ENCODE measurements at places on chromosomes 5 and 9. TPM values are rescaled to one million over a fixed set of nuclear protein-coding genes. Genes with fewer than 3 reads are reported as not detected.

TMEM215 gene
- total RNA-seq: not detected

FBP2 gene
- total RNA-seq: not detected

KLF9 gene
- total RNA-seq: 5.9 TPM

LCN15 gene
- not detected for total RNA-seq

TMC1 gene
- total RNA-seq: 0.06 TPM

CDK5RAP2 gene
- total RNA-seq: 36.5 TPM

PCDHGB4 gene
- total RNA-seq: 0.18 TPM

IFNB1 gene
- not detected for total RNA-seq

GRCh38 chr9:75456698-75457097 lies 368.4 kb downstream of the OSTF1 start:
- no peaks in the 10 kb centered on the region for H3K36me3 ChIP-seq
- DNase-seq: no peak
- no peaks in the 10 kb centered on the region for H3K27me3 ChIP-seq
- H3K4me1 ChIP-seq: peaks cover 14% of the 10 kb centered on the region
- no peak overlapping the region for H3K27ac ChIP-seq

DNA sequence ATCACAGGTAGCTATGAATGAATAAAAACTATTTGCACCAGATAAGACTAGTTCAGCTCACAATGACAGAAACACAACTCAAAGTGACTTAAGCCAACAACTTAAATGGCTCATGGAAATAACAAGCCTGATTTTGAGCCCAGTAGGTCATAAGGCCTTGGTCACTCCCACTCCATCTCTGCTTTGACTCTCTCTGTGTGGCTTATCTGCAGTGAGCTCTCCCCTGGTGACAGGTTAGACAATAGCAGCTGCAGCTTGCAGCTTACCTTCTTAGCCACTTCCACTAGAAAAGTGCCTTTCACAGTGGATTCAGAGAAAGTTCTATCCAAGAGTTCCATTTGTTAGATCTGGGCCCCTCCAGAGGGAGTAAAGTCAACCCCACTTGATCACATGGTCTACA lies 315.7 kb downstream of the RAB3C start:
- no peak overlapping the region for H3K27ac ChIP-seq
- no peak overlapping the region for H3K4me3 ChIP-seq
- H3K4me1 ChIP-seq: no peaks in the 10 kb centered on the region
- no peaks in the 10 kb centered on the region for H3K36me3 ChIP-seq

DNA sequence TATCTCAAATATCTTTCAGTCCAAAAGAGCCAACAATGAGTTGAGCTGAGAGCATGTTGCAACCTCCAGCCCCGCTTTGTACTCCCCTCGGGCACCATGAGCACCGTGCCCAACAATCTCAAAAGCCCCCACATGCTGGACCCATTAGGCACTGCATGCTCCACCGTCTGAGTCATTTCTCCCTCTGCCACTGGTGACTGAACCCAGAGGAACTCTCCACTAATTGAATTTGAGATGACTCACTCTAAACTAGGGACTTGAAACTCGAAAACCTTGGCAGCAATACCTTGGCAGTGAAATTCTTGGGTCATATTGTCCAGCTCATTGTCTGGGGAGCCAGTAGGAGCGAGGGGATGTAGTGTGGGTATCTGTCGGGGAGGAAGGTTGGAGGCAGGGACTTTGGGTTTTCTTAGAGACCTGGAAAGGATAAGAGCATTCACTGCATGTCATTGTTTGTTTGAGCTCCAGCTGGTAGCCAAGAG lies 49.9 kb upstream of the SLIT3 start:
- peak; percentile 100 for DNase-seq
- no peaks in the 10 kb centered on the region for H3K27me3 ChIP-seq
- peak overlapping the region; percentile 94 for H3K27ac ChIP-seq
- H3K36me3 ChIP-seq: no peaks in the 10 kb centered on the region
- H3K4me1 ChIP-seq: peaks cover 48% of the 10 kb centered on the region
- H3K4me3 ChIP-seq: no peak overlapping the region

GRCh38 chr5:113806904-113807303 lies 293.4 kb downstream of the YTHDC2 start:
- H3K4me1 ChIP-seq: no peaks in the 10 kb centered on the region
- H3K36me3 ChIP-seq: no peaks in the 10 kb centered on the region
- no peak for DNase-seq
- H3K27ac ChIP-seq: no peak overlapping the region
- no peak overlapping the region for H3K4me3 ChIP-seq
- no peaks in the 10 kb centered on the region for H3K27me3 ChIP-seq

- no peak overlapping the region for H3K4me3 ChIP-seq
- H3K27ac ChIP-seq: no peak overlapping the region
- no peak for DNase-seq
- peaks cover 22% of the 10 kb centered on the region for H3K4me1 ChIP-seq
- H3K36me3 ChIP-seq: peaks cover 72% of the 10 kb centered on the region
- H3K27me3 ChIP-seq: no peaks in the 10 kb centered on the region
Measured at GRCh38 chr5:136048966-136049365, 20.2 kb downstream of the TGFBI start.

DNA sequence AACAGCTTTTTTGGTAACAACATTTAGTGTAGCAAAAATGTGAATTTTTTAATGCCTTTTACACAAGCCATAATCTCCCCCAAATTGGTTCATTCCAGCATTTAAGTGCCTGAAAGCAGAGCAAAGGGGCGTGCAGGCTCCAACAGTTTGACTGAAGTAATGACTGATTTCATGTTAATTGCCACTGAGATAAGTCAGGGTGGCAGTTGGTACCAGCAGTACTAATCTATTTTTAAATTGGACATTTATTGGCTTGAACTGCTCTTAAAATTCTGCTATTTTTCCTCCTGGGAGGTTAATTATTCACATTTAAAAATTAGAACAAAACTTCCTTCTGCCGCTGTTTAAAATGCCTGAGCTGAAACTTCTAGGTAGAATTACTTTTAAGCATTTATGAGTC lies 12.4 kb downstream of the TMEM171 start:
- no peaks in the 10 kb centered on the region for H3K27me3 ChIP-seq
- no peak overlapping the region for H3K27ac ChIP-seq
- peaks cover 11% of the 10 kb centered on the region for H3K36me3 ChIP-seq
- H3K4me3 ChIP-seq: no peak overlapping the region

GRCh38 chr5:133359861-133360260 lies 252.5 kb downstream of the FSTL4 start:
- no peak for DNase-seq
- no peak overlapping the region for H3K4me3 ChIP-seq
- H3K27me3 ChIP-seq: peaks cover 36% of the 10 kb centered on the region
- H3K27ac ChIP-seq: no peak overlapping the region

DNA sequence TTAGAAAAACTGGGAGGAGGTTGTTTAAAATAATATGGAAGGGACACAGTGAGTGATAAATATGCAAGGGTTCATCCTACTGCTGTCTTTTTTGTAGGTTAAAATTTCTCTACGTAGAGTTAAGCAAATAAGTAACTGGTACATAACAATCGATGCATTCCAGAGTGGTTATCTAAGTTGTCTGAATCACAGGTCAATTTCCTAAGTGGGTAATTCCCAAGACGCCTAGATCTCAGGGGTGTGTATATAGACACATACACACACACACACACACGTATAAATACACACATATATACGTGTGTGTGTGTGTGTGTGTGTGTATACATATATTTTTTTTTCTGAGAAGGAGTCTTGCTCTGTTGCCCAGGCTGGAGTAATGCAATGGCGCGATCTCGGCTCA lies 22.3 kb downstream of the CAAP1 start:
- DNase-seq: no peak
- no peaks in the 10 kb centered on the region for H3K27me3 ChIP-seq
- no peaks in the 10 kb centered on the region for H3K4me1 ChIP-seq
- no peak overlapping the region for H3K27ac ChIP-seq
- H3K36me3 ChIP-seq: no peaks in the 10 kb centered on the region

DNA sequence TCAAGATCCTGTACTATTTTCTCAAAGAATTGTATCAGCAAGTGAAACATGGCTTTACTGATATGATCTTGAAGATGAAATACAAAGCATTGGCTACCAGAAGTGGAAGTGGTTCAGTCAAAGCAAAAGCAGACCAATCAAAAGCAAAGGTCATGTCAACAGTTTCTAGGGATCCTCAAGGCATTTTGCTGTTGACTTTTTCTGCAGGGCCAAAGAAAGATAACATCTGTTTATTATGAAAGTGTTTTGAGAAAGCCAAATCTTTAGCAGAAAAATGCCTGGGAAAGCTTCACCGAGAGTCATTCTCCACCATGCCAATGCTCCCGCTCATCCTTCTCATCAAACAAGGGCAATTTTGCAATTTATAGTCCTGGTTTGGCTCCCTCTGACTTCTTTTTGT lies 90.3 kb upstream of the ACO1 start:
- H3K27me3 ChIP-seq: no peaks in the 10 kb centered on the region
- H3K36me3 ChIP-seq: no peaks in the 10 kb centered on the region
- DNase-seq: no peak

GRCh38 chr5:98309785-98310598 lies 463.5 kb upstream of the RGMB start:
- peaks cover 78% of the 10 kb centered on the region for H3K4me1 ChIP-seq
- peak; percentile 98 for DNase-seq
- peak overlapping the region; percentile 20 for H3K4me3 ChIP-seq
- H3K27ac ChIP-seq: peak overlapping the region; percentile 98

- H3K36me3 ChIP-seq: no peaks in the 10 kb centered on the region
- no peak overlapping the region for H3K27ac ChIP-seq
- DNase-seq: no peak
- H3K4me1 ChIP-seq: peaks cover 8% of the 10 kb centered on the region
Measured at GRCh38 chr9:107239474-107239873, 43.6 kb upstream of the RAD23B start.

DNA sequence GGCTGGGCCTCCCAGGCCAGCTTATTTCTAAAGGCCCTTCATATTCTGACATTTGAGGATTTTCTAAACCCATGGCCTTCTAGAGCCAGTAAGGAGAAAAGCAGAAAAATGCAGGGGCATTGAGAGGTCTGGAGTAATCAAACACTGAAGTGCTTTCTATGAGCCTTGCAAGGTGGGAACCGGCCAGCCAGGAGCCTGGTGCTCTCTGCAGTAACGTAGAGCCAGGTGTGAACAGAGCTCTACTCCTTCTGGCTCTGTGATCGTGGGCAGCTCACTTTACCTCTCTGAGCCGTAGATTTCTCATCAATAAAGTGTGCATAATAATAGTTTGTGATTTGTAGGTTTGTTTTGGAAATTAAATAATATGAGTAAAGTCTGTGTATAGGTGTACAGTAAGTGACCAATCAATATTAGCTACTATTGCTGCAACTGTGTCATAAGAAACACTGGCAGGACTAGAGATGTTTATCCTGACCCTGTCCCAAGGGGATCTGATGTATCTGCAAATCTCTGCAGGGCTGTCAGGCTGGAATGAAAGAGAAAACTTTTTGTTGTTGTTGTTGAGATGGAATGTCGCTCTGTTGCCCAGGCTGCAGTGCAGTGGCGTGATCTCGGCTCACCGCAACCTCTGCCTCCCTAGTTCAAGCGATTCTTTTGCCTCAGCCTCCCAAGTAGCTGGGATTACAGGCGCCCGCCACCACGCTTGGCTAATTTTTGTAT lies 2.7 kb downstream of the SYNPO start:
- H3K4me3 ChIP-seq: no peak overlapping the region
- peaks cover 13% of the 10 kb centered on the region for H3K36me3 ChIP-seq
- peak overlapping the region; percentile 80 for H3K27ac ChIP-seq
- no peaks in the 10 kb centered on the region for H3K27me3 ChIP-seq
- no peak for DNase-seq

- H3K36me3 ChIP-seq: no peaks in the 10 kb centered on the region
- peaks cover 6% of the 10 kb centered on the region for H3K4me1 ChIP-seq
- DNase-seq: no peak
- H3K27ac ChIP-seq: no peak overlapping the region
- H3K27me3 ChIP-seq: no peaks in the 10 kb centered on the region
- H3K4me3 ChIP-seq: no peak overlapping the region
Measured at GRCh38 chr5:151257731-151258181, 4.8 kb downstream of the GM2A start.

DNA sequence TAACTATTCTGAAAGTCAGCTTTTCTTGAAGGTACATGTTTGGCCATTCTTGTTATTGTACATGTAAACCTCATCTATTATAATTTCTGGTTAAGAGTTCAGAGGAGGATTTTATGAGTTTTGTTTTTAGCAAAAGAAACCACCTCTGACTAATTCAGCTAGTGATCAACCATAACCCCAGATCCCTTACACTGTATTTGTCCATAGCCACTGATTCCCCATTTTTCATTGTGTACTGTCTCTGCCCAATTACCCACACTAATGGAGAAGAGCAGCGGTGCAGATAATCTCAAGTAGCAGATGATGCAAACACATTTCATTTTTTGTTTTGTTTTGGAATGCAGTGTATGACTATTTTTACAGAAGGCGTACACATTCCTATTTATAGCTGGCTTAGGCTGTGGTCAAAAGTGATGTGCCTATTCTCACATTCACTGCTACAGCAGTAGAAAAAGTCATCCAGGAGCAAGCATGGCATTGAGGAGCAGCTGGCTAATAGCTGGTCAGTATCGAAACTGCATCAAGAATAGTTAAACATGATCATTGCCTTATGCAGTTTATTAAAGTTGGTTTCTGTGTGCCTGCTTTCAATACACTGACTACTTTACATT lies 988.3 kb downstream of the DTWD2 start:
- no peaks in the 10 kb centered on the region for H3K4me1 ChIP-seq
- no peak overlapping the region for H3K27ac ChIP-seq
- no peak for DNase-seq
- no peaks in the 10 kb centered on the region for H3K36me3 ChIP-seq
- H3K27me3 ChIP-seq: no peaks in the 10 kb centered on the region
- H3K4me3 ChIP-seq: no peak overlapping the region

DNA sequence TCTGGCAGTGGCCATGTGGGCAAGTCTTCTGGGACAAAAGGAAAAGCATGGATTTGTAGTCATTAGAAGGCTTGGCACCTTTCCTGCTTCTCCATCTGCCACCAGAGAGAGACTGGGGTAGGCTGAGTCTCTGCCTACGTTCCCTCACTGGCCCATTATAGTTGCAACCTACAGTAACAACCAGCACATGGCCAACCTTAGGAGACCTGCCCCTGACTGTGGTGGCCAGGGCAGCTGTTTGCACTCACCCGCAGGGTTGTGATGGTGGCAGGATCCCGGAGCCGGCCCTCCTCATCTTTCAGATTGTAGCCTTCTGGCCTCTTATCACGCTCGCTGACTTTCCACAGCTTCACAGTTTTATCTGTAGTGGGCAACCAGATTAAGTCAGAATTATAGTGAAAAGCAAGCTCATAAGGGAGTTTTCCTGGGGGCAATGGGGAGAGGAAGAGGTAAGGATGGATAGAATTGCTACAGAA lies 174.9 kb upstream of the GPR151 start:
- no peaks in the 10 kb centered on the region for H3K4me1 ChIP-seq
- H3K36me3 ChIP-seq: no peaks in the 10 kb centered on the region
- H3K27ac ChIP-seq: no peak overlapping the region
- H3K27me3 ChIP-seq: no peaks in the 10 kb centered on the region

DNA sequence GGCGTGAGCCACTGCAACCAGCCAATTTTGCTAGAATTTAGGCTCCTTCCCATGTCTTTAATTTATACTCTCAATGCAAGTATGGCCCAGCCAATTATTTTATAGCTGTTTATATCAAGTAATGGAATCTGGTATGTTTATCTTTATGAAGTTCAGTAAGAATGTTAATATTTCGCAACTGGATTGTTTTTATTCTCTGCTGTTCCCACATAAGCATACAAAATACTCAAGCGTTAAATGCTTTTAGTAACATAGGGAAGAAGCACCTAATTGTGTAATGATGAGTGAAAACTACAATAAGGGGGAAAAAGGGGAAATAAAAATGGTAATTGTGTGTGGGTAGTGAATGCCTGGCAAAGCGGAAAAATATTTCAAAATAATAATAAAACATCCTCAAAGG lies 21.3 kb downstream of the PWWP2A start:
- no peaks in the 10 kb centered on the region for H3K27me3 ChIP-seq
- H3K4me3 ChIP-seq: no peak overlapping the region
- H3K36me3 ChIP-seq: peaks cover 67% of the 10 kb centered on the region
- no peak overlapping the region for H3K27ac ChIP-seq
- DNase-seq: no peak

All from SJSA1 (cell line).